Bone marrow (tissue), 2 donors: ENCODE measurements at places on chromosomes 2 and 18.
A peak's percentile ranks its signal among the peaks of the same experiment; 100 is the strongest.

DNA sequence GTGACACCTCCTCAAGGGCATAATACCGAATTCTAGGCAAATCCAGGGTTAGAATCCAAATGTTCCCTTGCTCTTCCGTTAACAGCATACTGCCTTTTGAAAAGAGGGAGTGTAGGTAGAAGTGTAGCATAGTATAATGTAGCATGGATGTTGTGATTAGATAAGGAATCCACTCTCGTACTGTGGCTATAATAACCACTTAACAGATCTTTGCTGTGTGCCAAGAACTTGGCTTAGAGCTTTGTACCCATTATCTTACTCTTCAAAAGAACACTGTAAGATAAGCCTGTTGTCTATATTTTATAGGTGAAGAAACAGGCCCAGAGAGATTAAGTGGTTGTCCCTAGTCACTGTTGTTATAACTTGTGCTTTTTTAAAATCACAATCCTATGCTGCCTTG, 24.2 kb downstream of the WDR75 start:
- no peak for DNase-seq

GRCh38 chr2:96822786-96823185, 6.7 kb downstream of the CNNM3 start:
- DNase-seq, result no peak

DNA sequence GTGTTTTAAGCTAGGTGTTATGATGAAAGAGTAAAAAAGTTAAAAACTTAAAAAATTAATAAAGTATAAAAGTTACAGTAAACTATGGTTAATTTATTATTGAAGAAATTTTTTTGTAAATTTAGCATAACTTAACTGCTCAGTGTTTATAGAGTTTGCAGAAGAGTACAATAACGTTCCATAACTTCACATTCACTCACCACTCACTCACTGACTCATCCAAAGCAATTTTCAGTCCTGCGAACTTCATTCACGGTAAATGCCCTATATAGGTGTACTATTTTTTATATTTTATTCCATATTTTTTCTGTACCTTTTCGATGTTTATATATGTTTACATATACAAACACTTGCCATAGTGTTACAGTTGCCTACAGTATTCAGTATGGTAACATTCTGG, 694.8 kb upstream of the SLC39A10 start:
- DNase-seq, result no peak

- DNase-seq, result peak; percentile 97
Observed at GRCh38 chr2:69914950-69915945, at the start of gene MXD1. MXD1 (plus strand) TSS chr2:69915109; CDS start chr2:69915331, 222 bp downstream.

DNA sequence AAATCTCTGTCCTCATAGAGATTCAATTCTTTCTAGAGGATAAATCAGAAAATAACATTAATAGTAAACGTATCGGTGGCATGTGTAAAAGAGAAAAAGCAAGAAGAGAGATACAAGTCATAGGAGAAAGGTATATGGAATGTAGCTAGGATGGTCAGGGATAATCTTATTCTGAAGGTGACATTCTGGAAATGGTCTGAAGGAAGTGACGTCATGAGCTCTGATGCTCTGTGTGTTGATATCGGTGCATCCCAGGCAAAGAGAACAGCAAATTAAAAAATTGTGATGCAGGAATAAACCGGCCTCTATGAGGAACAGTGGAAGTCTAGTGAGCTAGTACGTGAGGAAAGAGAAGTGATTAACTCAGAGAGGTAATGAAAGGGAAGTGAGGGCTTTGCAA, 1215.8 kb downstream of the CNTNAP5 start:
- DNase-seq, result no peak

DNA sequence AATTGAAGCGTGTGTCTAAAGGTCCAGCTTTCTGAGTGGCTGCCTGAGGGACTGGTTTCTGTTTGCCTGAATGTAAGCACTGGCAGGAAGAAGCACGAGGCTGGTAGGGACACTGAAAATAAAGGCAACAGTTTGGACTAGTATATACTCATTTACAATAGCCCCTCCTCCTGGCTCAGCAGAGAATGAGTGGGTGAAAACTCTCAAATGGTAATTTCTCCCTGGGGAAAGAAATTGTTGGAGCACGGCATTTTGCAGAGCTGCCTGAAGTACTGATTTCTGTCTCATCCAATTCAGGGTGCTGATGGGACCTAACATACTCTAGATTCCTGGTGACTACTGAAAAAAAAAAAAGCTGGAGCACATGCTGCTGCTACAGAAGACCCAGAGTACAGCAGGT, 17.3 kb upstream of the SPP2 start:
- DNase-seq, result no peak

DNA sequence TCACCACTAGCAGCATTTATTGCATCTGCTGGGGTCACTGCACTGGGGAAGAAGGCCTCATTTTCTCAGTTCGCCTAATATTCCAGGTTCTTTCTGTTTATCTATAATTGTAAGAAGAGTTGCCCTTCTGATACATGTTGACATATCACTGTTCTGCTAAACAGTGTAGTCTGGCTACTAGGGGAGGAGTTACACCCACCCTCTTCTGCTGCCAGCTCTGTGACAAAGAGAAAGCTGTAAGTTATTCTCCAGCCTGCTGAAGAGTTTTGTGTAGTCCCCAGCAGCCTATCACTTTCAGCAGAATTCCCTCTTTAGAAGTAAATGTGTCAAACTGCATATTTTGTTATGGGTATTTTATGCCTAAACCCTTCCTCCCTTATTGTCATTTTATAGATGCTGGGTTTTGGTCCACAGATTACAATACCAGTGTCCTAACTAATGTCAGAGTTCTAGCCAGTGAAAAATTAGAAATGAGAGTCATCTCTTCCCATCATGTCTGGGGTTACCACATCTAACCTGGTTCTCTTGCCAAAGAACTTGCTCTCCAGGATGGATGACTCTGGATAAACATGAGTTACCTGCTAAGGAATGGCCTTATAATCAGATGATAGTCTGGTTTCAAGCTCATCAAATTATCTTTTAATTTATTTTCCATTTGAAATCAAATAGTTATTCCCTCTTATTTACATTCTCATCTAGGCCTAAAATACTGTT, 5.6 kb upstream of the MBOAT2 start:
- no peak for DNase-seq

DNA sequence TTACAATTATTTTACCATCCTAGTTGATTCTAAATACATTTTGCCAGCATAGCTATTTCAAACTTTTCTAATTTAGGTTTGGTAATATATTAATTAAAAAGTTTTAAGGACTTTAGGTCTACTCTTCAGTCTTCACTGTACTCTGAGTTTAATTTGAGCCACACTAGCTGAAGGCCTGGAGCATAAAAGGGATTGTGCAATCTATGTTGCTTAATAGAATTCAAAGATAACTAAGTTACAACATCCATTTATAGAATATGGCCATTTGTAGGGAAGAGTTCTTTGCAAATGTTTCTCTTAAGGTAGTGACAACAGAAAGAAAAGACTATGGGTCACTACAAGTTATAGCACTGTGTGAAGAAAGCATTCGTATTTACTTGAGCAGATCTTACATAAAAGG, 702.2 kb upstream of the NRXN1 start:
- DNase-seq, result no peak

DNA sequence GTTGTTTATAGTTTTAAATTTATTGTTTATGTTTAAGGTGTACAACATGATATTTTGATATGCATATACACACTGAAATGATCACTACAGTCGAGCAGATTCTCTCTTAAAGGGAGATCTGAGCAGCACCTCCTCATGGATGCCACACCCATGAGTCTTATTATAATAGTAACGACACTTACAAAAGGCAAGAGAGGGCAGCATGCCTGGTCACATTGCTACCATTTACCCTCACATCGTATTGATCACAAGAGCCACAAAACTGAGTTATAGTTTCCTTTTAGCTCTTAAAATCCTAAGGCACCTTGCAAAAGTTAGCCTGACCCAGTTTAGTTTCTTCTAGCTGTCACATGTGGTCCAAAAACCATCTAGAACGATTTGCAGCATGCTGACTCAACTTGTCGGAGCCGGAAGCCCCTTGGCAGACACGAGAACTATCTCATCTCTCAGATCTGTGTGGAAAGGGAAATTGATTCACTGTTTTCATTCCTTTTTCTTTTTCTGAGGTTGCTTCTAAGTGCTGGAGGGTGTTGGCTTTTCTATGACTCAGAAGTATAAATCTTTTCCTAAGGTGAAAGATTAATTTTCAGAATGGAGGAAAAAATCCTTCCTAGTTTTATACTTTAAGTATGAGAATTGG, 85.3 kb downstream of the CDC42EP3 start:
- peak; percentile 93 for DNase-seq

GRCh38 chr2:100802066-100802465, 17.9 kb upstream of the NPAS2 start:
- DNase-seq, result no peak

- no peak for DNase-seq
Observed at GRCh38 chr2:105129722-105130232, 91.9 kb downstream of the MRPS9 start.

DNA sequence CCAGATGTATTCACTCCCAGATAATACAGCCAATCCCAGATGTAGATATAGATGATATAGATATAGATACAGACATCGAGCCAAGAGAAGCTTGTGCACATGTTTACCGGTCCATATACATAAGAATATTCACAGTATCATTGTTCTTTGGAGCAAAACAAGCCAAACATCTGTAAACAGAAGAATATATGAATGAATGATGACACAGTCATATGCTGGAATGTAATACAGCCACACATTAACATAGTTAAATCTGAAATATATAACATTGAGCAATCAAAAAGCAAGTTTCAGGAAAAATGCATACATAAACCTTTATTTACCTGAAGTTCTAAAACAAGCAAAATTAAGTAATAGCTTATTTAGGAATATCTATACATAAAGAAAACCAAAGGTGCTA, 182.5 kb downstream of the TXNL1 start:
- DNase-seq, result no peak

GRCh38 chr2:15426606-15427005, 134.5 kb downstream of the NBAS start:
- DNase-seq, result no peak

GRCh38 chr2:11228692-11229091, 73.4 kb downstream of the SLC66A3 start:
- no peak for DNase-seq

DNA sequence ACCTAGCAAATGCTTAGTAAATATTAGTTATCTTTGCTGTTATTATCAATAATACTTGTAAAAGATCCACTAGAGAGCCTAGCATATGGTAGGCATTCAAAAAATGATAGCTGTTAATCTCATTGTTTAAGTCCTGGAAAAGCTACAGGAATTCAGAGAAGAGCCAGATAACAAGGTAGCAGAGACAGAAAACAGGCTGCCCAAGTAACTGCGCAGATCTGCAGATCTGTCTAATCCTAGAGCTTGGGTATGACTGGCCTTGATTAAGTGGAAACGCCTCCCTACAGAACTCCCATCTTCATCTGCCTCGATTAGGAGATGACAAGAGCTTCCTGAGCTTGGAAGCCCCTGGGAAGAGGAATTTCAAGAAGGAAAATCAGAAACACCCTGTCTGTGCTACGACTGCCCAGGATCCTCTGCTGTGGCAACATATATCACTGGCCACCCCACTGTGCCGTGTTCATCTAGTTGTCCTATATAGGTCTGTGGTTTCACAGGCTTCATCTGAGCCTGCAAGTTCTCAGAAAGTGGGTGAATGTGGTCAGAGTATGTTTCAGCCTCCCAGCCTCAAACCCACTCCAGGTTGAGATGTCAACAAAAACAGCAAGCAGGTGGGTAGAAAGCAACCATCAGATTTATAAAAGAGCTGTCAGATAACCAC, 151.5 kb upstream of the PKDCC start:
- DNase-seq, result no peak

- no peak for DNase-seq
Observed at GRCh38 chr2:61181382-61182058, 19.5 kb downstream of the C2orf74 start.

GRCh38 chr2:138113871-138114525, 149.7 kb downstream of the HNMT start:
- DNase-seq, result no peak

GRCh38 chr2:219210886-219211362, 4.3 kb downstream of the ZFAND2B start:
- DNase-seq, result no peak

GRCh38 chr18:58394602-58395425, 234.1 kb downstream of the ALPK2 start:
- DNase-seq, result no peak

GRCh38 chr2:49289711-49290110, 135.4 kb upstream of the FSHR start:
- no peak for DNase-seq

GRCh38 chr2:128280158-128280871, 38.4 kb downstream of the HS6ST1 start:
- DNase-seq, result peak; percentile 76

DNA sequence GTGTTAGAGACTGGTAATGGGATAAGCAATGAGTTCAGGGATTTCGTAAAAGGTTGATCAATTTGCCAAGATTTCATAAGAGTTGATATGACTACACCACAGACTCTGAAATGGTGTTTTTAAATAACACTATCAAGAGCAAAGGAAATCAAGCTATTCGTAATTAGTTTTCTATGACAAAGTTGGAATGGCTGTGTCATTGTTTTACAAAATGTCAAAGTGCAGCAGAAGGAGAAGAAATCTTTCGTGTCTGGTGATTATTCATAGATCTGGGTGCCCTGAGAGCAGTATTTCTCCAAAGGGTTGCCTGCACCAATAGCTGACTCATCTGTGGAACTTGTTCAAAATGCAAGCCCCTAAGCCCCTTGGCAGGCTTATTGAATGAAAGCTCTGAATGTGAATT, 70.1 kb downstream of the NABP1 start:
- no peak for DNase-seq

DNA sequence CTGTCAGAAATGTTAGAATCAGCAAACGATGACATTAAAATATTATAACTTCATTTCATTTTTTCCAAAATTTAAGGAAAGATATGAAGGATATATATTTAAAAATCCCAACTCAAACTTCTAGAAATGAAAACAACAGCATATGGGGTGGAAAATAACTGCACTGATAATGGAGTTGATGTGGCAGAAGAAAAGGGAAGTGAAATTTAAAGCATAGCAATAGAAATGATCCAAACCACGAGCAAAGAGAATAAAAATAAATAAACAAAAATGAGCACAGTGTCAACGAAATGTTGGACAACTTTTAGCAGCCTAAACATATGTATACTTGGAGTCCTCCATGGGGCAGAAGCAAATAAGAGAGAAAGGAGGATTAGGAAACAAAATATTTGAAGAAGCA, 280.2 kb downstream of the KCNJ3 start:
- no peak for DNase-seq
